Activated naive CD8-positive, alpha-beta T cell treated with anti-CD3 and anti-CD28 coated beads for 36 hours (primary cell): ENCODE measurements at places on chromosomes 6 and 20. TPM values are rescaled to one million over a fixed set of nuclear protein-coding genes. Genes with fewer than 3 reads are reported as not detected.

The CCR6 gene
- total RNA-seq: 0.44 TPM

The SLC32A1 gene
- not detected for total RNA-seq

- DNase-seq: no peak
Observed at GRCh38 chr6:158768436-158768835, 50.7 kb downstream of the EZR start.

The CCN6 gene
- total RNA-seq: 0.19 TPM

DNA sequence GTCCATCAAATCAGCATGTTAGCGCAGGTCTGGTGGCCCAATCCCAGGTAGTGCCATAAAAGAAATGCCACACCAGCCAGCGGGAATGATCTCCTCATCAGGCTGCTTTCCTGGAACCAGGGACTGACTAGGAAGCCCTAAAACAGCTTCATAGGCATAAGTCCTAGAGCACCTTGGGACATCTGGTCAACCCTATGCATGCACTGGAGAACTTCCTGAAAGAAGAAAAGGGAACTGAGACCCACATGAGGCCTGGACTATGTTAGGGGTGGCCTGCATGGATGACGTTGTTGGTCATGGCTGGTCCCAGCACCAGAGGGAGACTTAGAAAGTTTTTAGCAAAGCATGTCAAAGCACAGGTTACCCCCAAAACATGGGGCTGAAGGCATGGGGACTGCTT is 7.6 kb upstream of the KCNK16 start:
- no peak for DNase-seq

DNA sequence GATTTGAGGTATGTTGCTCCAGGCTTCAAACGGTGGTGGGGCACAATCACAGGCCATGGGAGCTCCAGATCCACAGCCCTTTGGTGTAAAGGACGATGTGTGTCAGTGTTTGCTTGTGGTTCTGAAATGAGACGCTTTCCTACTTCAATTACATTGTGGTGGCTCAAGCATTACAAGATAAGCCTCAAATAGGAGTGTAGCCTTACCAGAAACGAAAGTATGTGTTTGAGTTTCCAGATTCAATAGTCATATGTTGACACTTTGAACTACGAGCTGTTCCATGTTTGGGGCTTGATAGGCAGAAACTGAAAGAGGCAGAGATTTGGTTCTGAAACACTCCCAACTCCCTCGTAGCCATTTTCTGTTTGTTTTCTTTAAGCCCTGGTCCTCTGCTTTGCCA is 187.1 kb downstream of the MYLK4 start:
- peak; percentile 14 for DNase-seq

DNA sequence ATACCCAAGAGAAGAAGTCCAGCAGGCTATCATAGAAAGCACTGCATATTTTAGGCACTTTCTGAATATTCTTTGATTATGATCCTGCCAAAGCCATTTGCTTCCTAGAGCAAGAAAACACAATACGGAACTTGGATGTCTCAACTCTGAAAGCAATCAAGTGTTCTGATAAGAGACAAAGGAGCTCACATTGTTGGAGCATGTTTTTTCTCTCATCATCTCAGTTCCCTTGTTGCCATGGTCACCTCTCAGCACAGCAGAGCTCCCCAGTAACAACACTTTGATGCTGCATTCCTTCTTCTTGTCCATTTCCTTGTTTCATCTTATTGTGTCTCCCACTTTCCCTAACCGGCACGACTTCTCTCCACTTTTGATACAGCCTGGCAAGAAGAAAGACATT is 168.7 kb upstream of the FUT9 start:
- DNase-seq: no peak

GRCh38 chr20:45406260-45407066 is 1.6 kb upstream of the DBNDD2 start:
- DNase-seq: peak; percentile 64

- DNase-seq: no peak
Observed at GRCh38 chr20:41100001-41100480, 37.3 kb upstream of the PLCG1 start.

- DNase-seq: peak; percentile 55
Observed at GRCh38 chr20:37406010-37406998, 60.4 kb downstream of the SRC start.

DNA sequence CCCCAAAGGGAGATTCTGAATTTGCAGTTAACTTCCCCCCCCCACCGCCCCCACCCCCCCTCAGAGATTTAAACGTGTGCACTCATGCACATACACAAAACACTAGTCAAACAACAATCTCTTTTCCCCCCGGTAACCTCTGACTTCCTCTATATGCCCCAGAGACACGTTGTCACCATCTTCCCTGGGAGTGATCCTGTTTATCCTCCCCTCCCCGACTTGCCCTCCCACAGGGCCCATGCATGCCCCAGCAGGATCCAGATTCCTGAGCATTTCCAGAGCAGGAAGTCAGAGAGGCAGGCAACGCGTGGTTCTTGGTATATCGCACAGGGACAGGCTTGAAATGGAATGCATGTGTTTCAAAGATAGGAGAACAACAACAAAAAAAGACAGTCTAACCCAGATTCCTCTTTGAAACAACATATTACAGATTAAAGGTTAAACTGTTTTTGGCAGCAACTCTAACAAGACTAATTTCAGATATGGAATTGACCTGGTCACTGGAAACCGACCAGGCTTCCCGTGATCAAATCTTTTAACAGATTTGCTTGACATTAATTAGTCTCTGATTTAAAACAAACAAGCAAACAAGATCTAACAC is 1.3 kb downstream of the BLCAP start:
- DNase-seq: no peak

The ZNF451 gene
- total RNA-seq: 52.3 TPM

- no peak for DNase-seq
Observed at GRCh38 chr6:41929924-41930323, 8.6 kb downstream of the BYSL start.

- no peak for DNase-seq
Observed at GRCh38 chr6:11785415-11785773, 6.8 kb upstream of the ADTRP start.
